ENCODE measurements at places on chromosomes 5 and 9.

- no peak for DNase-seq
Measured at GRCh38 chr5:5418006-5418405, 4.5 kb upstream of the ICE1 start.

- no peak for DNase-seq
Measured at GRCh38 chr5:95801961-95802360, 20.6 kb downstream of the GLRX start.

GRCh38 chr5:76104027-76104426 lies 20.8 kb downstream of the SV2C start:
- DNase-seq, result no peak

DNA sequence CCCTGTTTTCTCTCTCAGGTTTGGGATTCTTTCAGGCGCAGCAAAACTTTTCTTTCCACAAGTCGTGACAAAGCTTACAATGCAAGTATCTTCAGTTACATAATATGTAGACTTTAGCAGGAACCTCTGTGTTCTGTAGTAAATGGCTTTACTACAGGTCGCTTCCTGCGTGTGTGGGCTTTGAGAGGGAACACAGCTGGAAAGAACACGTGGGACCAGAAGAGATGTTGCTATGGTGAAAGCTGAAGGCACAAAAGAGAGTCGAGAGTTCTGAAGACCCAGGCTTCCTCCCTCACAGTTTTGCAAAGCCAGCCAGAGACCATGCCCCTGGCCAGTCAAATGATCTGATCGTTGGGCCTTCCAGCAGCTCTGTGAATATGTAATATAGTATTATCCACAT lies 4.0 kb downstream of the ANKRD55 start:
- DNase-seq, result no peak

- no peak for DNase-seq
Measured at GRCh38 chr5:150078802-150079689, 7.3 kb downstream of the CSF1R start.

GRCh38 chr9:33924978-33925797 lies 108.2 kb downstream of the UBE2R2 start:
- no peak for DNase-seq

DNA sequence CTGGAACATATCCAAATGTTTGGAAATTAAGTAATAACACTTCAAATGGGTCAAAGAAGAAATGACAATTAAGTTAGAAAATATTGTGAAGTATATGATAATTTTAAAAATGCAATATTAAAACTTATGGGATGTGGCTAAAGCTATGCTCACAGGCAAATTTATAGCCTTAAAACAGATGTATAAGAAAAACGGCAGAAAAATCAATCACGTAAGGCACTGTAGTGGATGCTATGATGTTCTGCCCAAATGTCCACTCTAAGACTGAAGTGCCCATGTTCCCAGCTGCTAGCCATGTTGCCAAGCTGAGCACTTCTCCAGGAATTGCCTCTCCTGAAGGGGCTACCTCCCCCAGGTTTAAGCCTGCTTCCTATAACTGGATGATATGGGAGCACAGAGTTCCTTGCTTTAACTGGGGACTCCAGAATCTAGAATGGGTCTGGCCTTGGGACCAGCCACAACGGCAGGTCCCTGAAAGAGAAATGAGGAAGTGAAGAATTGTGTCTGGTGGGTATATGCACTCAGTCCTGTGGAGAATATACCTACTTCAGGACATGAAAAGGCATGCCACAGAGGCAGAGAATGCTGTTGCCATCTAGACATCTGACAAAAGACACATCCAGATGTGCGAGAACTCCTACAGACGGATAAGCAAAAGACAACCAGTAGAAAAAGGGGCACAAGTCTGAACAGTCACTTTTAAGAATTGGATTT lies 78.2 kb upstream of the RXRA start:
- DNase-seq, result no peak

DNA sequence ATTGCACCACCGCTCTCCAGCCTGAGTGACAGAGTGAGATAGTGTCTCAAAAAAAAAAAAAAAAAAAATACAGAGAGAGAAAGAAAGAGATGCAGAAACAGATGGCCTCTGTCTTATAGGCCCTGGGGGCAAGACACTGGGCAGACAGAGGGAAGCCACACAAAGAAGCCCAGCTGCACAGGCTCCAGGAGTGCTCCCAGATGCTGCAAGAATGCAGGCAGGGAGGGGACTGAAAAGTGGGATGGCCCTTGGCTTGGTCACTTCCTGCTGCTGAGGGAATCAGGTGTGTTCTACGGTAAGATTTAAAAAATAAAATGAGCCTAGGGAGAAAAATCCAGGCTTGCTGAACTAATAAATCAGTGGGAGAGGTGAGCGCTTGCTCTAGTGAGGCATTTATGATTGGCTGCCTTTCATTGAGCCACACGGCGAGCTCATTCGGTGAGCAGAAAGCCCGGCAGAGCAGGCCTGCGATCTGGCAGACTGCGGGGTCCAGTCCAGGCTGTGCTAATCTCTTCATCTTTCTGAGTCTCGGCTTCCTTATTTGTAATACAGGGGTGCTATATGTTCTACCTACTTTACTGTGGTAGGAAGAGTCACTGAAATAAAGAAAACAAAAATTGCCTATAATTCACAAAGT lies 80.6 kb downstream of the RAD23B start:
- no peak for DNase-seq

GRCh38 chr5:27269766-27270165 lies 231.4 kb upstream of the CDH9 start:
- no peak for DNase-seq

- DNase-seq, result no peak
Measured at GRCh38 chr5:141489841-141490240, 960 bp downstream of the PCDHGC5 start.

DNA sequence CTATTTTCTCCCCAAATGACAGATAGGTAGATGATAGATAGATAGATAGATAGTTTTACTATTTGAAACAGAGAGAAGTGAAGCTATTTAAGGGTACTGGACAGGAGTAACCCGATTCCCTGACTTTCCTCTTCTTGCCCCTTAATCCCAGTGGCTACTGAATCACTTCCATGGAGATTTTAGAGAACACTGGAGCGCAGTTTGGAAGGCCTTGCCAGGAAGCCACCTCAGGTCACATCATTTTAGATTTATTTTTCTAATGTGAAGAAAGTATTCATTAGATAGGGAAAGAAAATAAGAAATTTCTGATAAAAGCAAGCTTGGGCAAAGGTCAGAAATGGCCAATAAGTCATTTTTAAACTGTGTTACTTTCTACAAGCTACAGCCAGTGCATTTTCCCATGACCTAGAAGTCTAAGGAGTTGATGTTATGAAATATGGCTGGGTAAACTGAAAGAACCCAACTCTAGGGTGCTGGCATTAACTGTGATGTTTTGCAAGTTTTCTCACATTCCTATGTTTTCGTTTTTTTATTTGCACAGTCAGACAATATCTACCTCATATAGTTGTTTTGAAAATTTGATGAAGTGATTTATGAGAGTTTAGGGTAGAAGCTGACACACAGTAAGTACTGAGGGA lies 544.7 kb upstream of the PTGER4 start:
- DNase-seq, result no peak

- DNase-seq, result no peak
Measured at GRCh38 chr5:84249918-84250630, 134.6 kb downstream of the EDIL3 start.

GRCh38 chr5:10691826-10692785 lies 68.9 kb downstream of the DAP start:
- no peak for DNase-seq

GRCh38 chr5:99926463-99926862 lies 608.7 kb upstream of the FAM174A start:
- DNase-seq, result no peak

- no peak for DNase-seq
Measured at GRCh38 chr9:87035879-87036278, 88.6 kb upstream of the GAS1 start.

DNA sequence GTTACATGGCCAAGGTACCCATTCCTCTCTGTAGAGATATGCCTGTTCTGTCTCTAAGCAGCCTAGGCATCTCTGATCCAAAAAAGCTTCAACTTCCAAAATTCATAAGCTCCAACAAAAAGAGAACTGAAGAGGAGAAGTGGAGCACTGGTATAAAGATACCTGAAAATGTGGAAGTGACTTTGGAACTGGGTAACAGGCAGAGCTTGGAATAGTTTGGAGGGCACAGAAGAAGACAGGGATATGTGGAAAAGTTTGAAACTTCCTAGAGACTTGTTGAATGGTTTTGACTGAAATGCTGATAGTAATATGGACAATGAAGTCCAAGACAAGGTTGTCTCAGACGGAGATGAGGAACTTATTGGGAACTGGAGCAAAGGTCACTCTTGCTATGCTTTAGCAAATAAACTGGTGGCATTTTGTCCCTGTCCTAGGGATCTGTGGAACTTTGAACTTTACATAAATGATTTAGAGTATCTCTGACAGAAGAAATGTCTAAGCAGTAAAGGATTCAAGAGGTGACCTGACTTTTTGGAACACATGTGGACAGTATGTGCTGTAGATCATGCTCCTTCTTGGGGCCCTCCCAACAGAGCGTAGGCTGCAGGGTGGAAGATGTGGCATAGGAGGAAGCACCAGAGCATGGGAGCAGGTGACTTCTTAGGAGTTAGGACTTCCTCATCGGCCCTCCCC lies 162.2 kb upstream of the TRIM32 start:
- no peak for DNase-seq

GRCh38 chr9:120696551-120697230 lies 17.6 kb downstream of the MEGF9 start:
- no peak for DNase-seq

- no peak for DNase-seq
Measured at GRCh38 chr9:107108342-107109130, 174.5 kb upstream of the RAD23B start.

DNA sequence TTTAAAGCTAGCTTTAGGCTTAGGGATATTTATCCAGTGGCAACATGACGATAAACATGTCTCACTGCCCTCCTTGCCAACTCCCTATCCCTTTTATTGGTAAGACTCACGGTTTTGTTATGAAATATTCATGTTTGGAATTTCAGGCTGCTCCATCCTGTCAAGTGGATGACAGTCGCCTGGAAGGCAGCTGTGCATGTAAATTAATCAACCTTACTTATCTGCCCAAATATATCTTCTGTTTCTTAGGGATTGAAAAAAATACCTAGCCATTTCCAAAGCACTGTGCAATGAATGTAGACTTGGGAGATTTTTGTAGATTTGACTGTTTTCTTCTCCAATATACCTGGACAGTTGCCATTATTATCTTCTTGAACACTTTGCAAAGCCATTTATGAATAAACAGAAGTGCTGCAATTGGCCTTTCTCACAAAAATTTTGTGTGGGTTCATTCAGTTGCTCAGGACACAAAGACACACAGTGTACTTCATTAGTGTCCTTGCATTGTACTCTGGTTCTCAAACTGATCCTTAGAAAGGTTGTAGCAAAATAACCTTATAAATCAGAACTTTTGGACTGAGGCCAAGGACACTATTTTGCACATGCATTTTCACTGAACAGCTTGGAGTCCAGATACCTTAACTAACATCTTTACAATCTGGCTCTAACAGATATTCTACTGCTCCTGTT lies 889.4 kb upstream of the SEMA6A start:
- no peak for DNase-seq

DNA sequence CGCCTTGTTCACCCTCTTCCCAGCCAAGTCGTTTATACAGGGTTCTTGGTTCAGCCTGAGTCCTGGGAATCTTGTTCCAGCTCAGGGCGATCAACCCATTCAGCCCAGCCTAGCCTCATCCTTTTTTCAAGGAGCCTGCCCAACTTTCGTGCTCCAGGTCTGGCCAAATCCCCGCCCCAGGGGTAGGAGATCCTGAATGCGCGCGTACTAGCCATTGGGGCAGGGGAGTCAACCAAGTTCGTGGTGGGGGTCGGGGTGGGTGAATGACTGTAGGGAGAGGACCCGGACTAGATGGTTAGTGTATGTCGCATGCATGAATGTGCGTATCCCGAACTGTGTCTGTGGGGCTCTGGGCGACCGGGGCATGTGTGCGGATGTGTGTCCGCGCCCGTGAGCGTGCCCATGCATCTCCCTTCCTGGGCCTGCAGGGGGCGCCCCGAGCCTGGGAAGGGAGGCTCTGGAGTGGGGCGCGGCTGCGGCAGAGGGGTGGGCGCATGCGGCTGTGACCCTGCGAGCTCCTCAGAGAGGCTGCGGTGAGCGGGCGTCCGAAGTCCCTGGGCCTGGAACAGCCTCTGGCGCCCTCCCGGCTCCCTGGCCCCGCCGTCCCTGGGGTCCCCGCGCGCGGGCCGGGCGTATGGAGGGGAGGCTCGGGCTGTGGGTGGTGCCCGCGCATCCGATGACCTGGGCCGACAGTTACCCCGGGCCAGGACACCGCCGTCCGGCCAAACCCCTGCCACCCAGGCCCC lies 8.7 kb downstream of the CCL21 start:
- DNase-seq, result peak; percentile 58

GRCh38 chr9:83479765-83480164 lies 58.4 kb downstream of the FRMD3 start:
- no peak for DNase-seq

- no peak for DNase-seq
Measured at GRCh38 chr9:38421498-38422211, 2.6 kb downstream of the IGFBPL1 start.

DNA sequence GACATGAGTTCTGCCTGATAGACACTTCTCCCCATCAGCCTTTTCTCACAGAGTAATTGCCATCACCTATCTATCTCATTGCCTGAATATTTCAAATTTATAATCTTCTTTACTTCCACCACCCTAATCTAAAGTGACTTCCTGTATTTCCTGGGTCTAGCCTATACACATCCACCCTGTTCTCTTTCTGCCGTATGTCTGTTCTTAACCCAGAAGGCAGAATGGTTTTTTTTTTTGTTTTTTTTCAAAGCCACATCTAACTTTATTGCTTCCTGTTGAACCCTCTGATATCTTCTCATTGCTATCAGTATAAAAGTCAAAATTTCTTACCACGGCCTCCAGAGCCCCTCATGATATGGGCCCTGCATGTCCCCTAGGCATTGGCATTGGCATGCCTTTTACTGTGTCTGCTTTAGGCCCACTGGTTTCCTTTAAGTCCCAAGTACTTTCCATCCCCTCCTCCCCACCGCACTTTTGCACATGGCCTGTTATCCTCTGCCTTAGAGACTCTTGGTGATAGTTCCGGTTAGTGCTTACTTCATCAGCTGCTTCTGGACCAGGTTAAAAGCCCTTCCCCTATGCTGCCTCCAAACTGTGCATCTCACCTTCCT lies 159.9 kb downstream of the MAN2A1 start:
- no peak for DNase-seq

- no peak for DNase-seq
Measured at GRCh38 chr5:58615972-58616371, 33.1 kb downstream of the RAB3C start.

- DNase-seq, result no peak
Measured at GRCh38 chr5:41812156-41812555, 58.1 kb downstream of the OXCT1 start.

DNA sequence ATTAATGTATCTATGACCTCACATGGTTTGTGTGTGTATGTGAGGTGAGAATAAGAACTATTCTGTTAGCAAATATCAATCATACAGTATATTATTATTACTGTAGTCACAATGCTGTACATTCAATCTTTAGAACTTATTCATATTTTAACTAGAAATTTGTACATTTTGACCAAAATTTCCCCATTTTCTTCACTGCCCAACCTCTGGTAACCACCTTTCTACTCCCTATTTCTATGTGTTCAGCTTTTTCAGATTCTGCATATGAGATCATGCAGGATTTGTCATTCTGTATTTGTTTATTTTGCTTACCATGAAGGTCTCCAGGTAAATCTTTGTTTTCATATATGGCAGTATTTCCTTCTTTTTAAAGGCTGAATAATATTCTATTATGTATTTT lies 607.9 kb downstream of the SLCO4C1 start:
- DNase-seq, result no peak

- no peak for DNase-seq
Measured at GRCh38 chr5:141479776-141480175, 4.0 kb downstream of the PCDHGC3 start.

GRCh38 chr5:135085133-135085935 lies 51.3 kb upstream of the PITX1 start:
- no peak for DNase-seq
